ENCODE measurements at places on chromosomes 13 and 19.

DNA sequence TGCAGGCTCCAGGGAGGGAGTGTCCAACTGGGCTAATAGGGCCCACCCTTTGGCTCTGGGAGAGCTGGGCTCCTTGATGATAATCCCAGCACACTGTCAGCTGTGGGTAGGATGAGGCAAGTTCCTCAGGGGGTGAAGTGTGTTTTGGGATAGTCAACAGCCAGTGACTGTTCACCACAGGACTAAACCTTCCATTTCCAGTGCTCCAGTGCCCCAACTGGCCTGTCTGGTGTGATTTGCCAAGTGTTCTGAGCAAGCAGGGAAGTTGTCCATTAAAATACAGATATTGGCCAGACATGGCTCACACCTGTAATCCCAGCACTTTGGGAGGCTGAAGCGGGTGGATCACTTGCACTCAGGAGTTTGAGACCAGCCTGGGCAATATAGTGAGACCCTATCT, 150.9 kb downstream of the TM9SF2 start:
- DNase-seq, result no peak

- no peak for DNase-seq
These were observed 4.3 kb downstream of the GRK1 start for GRCh38 chr13:113671066-113672001.

DNA sequence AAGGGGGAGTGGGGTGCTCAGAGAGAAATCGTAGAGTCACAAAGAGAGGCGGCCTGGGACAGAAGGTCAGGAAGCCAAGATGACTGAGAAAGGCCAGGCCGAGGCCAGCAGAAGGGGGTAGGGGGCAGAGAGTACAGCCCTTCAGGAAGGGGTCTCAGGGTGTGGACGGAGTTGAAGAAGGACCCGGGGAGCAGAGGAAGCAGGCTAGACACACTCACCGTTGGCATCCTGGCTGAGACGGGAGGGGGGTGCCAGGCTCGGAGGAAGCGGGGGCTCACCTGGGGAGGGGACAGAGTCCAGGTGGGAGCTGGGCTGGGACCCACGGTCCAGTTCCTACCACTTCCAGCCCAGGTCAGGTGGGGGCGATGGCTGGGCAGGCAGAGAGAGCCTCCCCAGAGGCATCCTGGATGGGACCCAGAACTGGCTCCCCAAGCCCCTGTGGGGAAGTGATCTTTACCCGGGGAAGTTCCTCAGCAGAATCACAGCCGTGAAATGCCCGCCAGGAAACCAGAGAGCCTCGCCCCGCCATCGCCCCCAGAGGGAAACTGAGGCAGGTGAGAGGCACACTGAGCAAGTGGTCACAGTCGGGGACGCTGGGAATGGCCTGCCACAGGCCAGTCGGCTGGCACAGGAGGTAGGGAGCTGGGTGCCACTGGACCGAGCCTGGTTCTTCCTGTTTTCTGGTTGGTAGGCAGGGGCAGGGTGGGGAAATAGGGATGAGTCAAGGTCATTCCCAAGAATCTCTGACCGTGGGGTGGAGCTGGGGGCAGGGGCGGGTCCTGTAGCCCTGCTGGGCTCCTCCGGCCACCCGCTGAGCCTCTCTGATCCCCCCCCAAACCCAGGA, 1.4 kb downstream of the MATK start:
- DNase-seq, result no peak

- no peak for DNase-seq
These were observed 168.8 kb downstream of the KATNAL1 start for GRCh38 chr13:30138511-30138910.

DNA sequence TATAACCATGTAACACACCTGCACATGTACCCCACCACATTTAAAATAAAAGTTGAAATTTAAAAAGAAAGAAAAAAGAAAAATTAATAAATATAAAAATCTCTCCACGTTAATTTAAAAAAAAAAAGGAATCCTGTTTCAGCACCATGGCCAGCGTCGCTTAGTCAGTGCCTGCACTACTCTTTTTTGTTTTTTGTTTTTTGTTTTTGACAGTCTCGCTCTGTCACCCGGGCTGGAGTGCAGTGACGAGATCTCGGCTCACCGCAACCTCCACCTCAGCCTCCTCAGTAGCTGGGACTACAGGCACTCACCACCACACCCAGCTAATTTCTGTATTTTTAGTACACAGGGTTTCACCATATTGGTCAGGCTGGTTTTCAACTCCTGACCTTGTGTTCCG, 835.9 kb downstream of the UQCRFS1 start:
- no peak for DNase-seq

- no peak for DNase-seq
These were observed 42.1 kb downstream of the GADD45B start for GRCh38 chr19:2517881-2518601.

DNA sequence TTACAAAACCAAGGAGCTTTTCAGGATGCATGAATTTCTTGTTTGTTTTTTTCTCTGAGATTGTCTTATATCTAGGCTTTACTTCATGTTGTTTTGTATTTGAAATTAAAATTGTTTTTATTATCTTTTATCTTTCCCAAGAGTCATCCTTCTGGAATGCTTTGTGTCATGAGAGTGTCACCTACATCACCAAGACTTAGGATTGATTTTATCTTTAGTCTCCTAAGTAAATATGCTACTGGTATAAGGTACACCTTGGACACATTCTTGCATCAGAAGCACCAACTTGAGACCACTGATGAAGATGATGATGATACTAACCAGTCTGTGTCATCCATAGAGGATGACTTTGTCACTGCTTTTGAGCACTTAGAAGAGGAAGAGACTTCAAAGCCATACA, 26.4 kb downstream of the AKAP11 start:
- no peak for DNase-seq

DNA sequence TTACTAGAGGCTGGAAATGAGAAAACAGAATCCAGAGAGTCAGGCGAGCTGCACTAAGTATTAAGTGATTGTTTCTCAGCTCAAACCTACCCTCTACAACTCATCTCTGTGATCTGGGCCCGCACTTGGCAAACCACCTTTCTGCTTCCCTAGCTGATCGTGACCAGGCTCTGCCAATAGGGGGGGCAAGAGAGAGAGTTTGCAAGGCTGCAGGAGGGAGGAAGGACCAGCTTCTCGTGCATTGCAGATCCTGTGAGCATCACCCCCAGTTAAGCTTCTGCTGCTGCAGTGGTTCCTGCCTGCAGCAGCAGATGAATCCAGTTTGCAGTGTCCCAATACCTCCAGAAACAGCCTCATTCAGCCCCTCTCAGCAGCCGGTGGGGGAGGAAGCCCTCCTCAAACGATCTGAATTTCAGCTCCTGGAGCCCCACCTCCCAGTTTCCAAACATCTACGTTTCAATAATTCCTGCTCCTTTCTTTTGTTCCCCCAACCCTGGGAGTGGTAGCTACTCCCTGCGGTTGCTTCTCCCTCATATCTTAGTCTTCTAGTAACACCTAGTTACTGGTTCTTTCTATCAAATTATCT, 20.0 kb downstream of the XRCC1 start:
- no peak for DNase-seq

DNA sequence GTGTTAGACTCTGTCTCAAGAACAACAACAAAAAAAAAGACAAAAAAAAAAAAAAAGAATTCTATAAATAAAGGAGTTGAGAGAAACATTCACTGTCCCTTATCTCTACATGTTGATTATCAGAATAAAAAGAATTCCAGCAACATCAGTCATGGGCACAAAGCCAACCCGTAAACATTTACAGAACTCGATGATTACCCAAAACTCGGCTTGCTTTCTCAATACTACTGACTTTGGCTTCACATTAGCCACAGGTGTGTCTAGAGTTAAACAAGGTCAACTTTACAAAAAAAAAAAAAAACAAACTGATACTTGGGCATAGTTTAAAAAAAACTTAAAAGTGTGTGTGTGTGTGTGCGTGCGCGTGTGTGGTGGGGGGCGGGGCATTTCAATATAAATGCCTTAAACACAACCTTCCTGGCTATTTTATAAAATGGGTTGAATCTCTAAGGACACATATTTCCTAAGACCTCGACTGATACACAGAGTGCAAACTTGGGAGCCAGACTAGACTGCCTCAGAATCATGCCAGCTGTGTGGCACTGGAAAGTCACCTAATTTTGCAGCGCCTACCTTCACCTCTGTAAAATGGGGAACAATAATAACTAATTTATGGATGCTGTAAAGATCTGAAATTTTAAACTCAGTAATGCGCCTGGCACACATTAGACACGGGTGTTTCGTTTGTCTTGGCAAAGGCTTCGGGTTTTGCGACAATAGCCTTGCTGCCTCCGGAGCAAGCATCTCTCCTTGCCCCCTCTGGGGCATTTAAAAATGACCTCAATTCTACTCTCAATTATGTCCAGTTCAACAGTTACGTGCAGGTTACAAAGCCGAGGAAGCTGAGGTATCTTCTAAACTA, 922 bp downstream of the EBPL start:
- DNase-seq, result peak; percentile 55

DNA sequence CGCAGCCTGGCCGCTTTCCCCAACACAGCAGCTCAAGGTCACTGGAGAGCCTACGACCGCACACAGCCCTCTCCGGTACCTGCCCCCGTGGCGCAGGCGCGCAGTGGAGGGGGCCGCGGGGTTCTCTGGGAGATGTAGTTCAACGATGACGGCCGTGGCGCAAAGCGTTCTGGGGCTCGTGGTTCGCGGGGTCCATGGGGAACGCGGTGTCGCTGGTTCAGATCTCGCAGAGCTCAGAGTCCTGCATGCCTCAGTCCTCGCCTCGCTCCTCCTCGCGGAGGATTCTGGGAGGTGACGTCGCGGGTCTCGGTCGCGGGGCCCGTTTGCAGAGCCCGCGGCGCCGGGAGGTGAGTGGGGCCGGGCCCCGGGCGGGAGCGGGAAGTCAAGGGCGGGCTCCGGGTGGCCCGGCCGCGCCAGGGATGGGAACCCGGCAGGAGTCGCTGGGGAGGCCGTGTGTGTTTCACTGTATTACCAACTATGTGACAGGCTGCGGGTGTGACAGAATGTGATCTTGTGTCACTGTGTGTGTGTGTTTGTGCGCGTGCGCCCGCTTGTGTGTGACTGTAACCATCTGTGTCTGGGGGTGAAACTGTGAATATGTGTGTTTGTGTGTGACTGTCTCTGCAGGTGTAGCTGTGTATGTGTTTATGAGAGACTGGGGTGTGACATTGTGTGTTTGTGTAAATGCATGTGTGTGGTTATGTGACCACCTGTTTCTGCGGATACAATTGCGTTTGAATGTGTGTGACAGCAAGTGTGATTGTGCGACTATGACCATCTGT, at the start of gene ZNF527:
Gene ZNF527, plus strand, starts transcription at position 220 of the 782 bp plus-strand sequence. CDS start 3,100 bp downstream, outside the sequence.
- peak; percentile 88 for DNase-seq

GRCh38 chr13:35473802-35474201, 2.7 kb downstream of the MAB21L1 start:
- DNase-seq, result no peak

GRCh38 chr13:106498571-106498970, 36.9 kb downstream of the EFNB2 start:
- no peak for DNase-seq

- no peak for DNase-seq
These were observed 95.1 kb downstream of the DNAJC15 start for GRCh38 chr13:43118521-43118920.

GRCh38 chr19:39084732-39085080, 538 bp downstream of the ACP7 start:
- DNase-seq, result no peak

- DNase-seq, result no peak
These were observed 98.7 kb upstream of the KLF5 start for GRCh38 chr13:72960114-72960513.

GRCh38 chr19:14580623-14581237, 2.2 kb upstream of the CLEC17A start:
- DNase-seq, result no peak

GRCh38 chr13:38180126-38180525, 169.5 kb upstream of the UFM1 start:
- DNase-seq, result no peak

- no peak for DNase-seq
These were observed 43.3 kb upstream of the FARP1 start for GRCh38 chr13:98099627-98100026.

- no peak for DNase-seq
These were observed 31.7 kb upstream of the USP29 start for GRCh38 chr19:57088133-57088532.

- DNase-seq, result no peak
These were observed 476.2 kb upstream of the TSHZ3 start for GRCh38 chr19:31825134-31826094.

DNA sequence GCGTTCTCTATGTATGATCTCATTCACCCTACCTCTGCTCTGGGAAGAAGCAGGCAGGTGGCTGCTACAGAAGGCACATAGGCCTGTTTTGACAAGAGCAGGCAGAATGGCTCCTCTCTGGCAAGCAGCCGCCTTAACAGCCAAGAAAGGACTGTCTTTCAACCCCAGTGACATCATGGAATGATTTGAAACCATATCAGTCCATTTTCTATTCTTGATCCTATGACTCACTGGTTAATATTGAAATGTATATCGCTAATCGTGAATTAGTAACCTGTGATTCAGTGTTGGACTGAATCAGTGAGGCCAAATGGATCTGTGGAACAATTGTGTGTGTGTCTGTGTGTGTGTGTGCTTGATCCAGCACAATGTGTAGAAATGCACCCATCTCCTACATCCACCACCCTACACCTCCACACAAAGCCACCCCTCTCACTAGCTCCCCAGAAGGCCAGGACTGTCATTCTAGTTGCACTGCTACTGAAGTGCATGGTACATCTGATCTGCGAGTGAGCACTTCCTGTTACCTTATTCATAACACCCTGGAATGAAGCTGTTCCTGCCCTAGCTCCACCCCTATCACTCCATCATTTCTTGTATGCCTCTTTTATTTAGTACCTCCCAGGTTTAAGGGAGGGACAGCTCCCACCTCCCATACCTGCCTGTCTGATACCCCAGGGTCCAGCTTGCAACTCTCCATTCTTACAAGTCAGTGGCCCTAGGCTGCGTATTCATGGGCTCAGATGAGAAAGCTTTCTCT, 460.0 kb downstream of the FOXO1 start:
- DNase-seq, result no peak

- DNase-seq, result peak; percentile 76
These were observed at the start of gene TGFB1 for GRCh38 chr19:41353466-41354342. Gene TGFB1, minus strand, starts transcription at chr19:41353922. Its CDS starts 878 bp downstream, at chr19:41353044.

GRCh38 chr19:41649827-41650226, 23.0 kb upstream of the CEACAM4 start:
- DNase-seq, result no peak

- no peak for DNase-seq
These were observed 1.0 kb downstream of the KDM4B start for GRCh38 chr19:4969772-4970531.
